ENCODE measurements at places on chromosomes 1 and 21.

GRCh38 chr1:115261496-115261895 is 76.6 kb downstream of the NGF start:
- DNase-seq, result no peak

DNA sequence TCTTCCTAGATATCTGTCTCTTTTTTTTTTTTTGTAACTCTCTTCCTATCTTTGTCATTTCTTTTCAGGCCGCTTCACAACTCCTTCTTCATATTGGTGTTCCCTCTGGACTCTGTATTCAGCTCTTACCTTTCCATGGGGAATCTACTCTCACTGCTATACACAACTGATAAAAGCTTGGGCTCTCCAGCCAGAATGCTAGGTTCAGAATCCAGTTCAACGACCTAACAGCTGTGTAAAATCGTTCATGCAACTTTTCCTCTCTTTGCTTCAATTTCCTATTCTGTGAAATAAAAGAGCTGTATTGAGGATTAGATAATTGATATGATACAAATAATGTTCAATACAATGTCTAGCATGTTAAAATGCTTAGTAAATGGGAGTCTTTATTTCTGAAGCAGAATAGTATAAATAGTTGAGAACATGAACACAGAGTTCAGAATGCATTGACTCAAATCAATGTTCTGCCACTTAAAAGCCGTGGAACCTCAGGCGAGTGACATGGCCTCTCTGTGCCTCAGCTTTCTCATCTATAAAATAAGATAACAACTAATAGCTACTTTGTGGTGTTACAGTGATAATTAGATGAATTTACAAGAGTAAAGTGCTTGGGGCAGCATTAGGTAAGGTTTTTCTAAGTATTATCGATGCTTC is 88.5 kb downstream of the DENND1B start:
- no peak for DNase-seq

DNA sequence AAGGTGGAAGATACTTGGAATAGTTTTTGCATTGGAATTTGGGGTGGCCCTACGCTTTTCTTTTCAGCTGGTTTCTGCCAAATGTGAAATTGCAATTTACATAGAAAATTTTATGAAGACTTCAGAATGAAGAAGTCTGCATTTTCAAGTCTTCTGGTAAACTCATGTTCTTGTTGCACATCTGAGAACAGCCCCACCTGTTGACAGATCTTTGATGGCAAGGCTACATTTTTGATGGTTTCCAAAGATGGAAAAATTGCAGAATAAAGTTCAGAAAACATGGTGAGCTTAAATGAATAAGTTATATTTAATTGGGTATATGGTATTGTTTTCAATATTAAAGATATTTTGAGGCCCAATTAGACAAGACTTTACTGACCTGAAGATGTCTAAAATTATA is 25.4 kb downstream of the OLFM3 start:
- DNase-seq, result no peak

GRCh38 chr1:11412141-11412540 is 66.8 kb upstream of the DISP3 start:
- DNase-seq, result no peak

DNA sequence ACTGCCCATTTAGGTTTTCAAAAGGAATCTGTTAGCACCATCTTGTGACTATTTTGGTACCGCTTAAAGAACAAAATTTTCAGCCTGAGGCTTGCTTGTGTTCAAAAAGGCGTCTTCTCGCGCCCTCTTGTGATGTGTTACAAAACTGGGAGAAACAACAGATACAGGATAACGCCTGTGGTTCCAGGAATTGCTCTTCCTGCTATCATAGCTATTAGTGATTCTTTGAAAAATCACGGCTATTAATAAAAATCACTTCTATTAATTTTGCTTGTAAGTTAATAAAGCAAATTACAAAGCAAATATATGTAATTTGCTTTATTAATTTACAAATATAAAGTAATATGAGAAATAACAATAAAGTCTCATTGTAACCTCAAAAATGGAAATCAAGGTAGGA is 82.2 kb upstream of the ABCD3 start:
- peak; percentile 44 for DNase-seq

DNA sequence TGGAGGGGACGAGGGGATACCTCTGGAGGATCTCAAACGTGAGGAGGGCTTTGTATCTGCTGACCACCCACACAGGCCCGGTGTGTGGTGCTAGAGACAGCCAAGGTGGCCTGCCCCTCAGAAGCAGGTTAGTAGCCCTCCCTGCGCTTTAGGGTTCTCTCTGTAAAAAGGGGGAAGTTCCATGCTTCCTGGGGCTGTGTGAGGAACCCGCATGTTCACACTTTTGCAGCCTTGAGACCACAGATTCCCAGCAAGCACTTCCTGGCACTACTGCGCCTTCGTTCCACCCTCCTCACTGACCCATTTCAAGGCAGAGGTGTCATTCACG is 7.9 kb upstream of the GUCA2B start:
- DNase-seq, result no peak

DNA sequence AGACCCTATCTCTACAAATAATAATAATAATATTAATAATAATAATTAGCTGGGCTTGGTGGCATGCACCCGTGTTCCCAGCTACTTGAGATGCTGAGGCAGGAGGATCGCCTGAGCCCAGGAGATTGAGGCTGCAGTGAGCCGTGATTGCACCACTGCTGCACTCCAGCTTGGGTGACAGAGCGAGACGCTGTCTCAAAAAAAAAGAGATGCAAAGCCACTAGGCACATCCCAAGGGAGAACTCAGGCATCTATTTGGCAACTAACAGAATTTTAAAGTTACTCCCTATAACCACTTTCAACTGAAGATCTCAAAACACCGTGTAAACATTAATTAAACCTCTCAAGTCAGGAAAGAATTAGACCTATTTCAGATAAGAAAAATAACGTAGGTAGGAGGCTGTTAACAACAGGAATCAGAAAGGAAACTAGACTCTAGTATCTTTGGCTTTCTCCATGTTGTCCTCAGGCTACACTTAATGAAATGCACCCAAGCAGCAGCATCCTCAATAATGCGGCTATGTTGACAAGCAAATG is 3.7 kb downstream of the RNF19B start:
- no peak for DNase-seq
